ENCODE measurements at places on chromosomes 16 and 17. TPM values are rescaled to one million over a fixed set of nuclear protein-coding genes. Genes with fewer than 3 reads are reported as not detected.

The CPNE7 gene
- 5.4 TPM for total RNA-seq

GRCh38 chr17:63646488-63646806, 24.2 kb downstream of the MAP3K3 start:
- H3K36me3 ChIP-seq: peaks cover 8% of the 10 kb centered on the region
- no peak overlapping the region for H3K27ac ChIP-seq
- no peak overlapping the region for H3K4me3 ChIP-seq

DNA sequence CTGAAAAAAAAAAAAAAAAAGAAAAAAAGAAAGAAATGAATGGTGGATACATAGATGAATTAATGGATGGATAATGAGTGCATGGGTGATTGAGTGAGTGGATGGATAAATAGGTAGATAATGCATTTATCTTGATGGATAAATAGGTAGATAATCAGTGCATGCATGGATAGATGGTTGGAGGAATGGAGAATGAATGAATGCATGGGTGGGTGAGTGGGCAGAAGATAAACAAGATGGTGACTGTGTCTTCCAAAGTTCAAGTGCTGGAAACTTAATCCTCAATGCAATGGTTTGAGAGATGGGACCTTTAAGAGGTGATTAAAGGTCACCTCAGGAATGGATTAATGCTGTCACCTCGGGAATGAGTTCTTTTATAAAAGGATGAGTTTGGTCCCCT, 6.8 kb upstream of the RNF112 start:
- DNase-seq: no peak
- no peak overlapping the region for H3K4me3 ChIP-seq
- no peaks in the 10 kb centered on the region for H3K36me3 ChIP-seq
- no peak overlapping the region for H3K27ac ChIP-seq
- peaks cover 4% of the 10 kb centered on the region for H3K4me1 ChIP-seq

The TK1 gene
- total RNA-seq: 219 TPM

The BAIAP3 gene
- 0.56 TPM for total RNA-seq

The CTRL gene
- total RNA-seq: 0.18 TPM

The TPSD1 gene
- total RNA-seq: not detected

GRCh38 chr17:38324141-38324697, 19.5 kb downstream of the GPR179 start:
- peaks cover 18% of the 10 kb centered on the region for H3K27me3 ChIP-seq
- no peak overlapping the region for H3K27ac ChIP-seq
- peaks cover 12% of the 10 kb centered on the region for H3K4me1 ChIP-seq

DNA sequence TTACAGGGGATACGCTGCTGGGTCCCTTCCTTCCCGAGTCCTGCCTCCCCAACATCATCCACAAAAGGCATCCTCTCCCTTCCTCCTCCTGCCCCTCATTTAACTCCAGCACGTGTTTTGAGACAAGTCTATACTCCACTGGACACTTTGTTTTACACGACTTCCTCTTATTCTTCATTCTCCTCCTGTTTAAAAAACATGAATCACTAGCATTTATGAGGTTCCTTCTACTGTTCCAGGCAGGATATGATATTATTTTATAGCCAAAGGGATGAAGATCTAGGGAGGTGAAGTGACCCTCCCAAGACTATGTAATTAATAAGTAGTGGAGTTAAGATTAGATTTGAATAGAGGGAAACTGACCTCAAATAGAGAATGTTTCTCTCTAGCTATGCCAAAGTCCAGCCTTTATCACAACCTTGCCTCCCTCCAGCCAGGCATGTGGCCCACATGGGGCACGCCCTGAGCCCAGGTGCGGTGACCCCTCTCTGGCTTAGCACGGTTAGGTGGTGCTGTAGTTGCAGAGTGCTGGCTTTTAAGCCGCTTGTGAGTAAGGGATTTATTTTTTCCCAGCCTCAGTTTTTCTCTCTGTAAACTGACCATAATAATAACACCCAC, 1.3 kb upstream of the HSD17B2 start:
- no peak for DNase-seq
- peaks cover 14% of the 10 kb centered on the region for H3K4me1 ChIP-seq
- no peaks in the 10 kb centered on the region for H3K27me3 ChIP-seq
- no peak overlapping the region for H3K4me3 ChIP-seq

DNA sequence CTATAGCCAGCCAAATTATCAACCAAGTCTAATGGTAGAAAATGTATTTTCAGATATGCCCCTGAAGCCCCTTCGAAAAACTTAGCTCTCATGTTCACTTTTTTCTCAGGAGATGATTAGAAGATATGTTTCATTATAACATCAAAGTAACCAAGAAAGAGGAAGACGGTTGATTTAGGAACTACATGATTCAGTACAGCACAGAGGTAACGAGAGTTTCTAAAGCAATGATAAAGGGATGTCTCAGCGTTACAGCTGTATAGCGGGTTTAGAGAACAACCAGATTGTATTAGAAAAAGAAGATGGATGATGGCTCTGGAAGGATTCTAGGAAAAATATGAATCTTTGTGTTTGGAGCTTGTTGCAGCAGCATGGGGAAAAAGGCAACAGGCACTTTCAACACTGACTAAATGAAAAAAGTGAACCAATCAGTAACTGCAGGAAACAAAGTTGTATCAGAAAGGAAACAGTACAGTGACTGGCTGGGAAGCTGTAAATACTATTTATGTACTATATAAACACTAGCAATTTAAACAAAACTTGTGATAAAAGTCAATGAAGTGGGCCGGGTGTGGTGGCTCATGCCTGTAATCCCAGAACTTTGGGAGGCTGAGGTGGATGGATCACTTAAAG, 21.5 kb downstream of the MBTD1 start:
- DNase-seq: no peak

- no peak overlapping the region for H3K4me3 ChIP-seq
- H3K27ac ChIP-seq: no peak overlapping the region
- peaks cover 15% of the 10 kb centered on the region for H3K27me3 ChIP-seq
- H3K4me1 ChIP-seq: 0 out of 2 replicates have a peak, but pooled peaks cover 3% of the 10 kb centered on the region
- no peaks in the 10 kb centered on the region for H3K36me3 ChIP-seq
- DNase-seq: no peak
Measured at GRCh38 chr16:2383501-2383900, 43.0 kb upstream of the ABCA3 start.

DNA sequence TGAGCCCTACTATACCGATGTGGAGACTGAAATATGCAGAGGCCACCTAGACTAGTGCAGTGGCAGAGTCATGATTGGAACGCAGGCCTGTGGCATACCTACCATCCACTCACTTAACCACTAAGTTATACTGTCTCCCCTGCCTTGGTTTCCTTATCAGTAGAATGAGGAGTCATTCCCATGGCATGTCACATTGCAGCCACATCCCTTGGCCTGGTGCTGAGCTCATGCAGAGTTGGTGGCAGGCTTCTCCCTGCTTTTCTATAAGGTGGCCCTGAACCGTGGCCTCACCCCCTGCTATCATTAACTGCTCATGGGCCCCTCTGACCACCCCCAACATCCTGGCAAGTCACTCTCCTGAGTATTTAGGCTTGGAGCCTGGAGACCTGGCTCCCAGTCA, 212.5 kb downstream of the KATNIP start:
- DNase-seq: peak; percentile 58
- peaks cover 24% of the 10 kb centered on the region for H3K36me3 ChIP-seq
- peaks cover 6% of the 10 kb centered on the region for H3K4me1 ChIP-seq
- H3K27me3 ChIP-seq: no peaks in the 10 kb centered on the region
- H3K27ac ChIP-seq: no peak overlapping the region

- no peak overlapping the region for H3K4me3 ChIP-seq
- H3K27me3 ChIP-seq: no peaks in the 10 kb centered on the region
- DNase-seq: no peak
- H3K4me1 ChIP-seq: peaks cover 7% of the 10 kb centered on the region
- no peak overlapping the region for H3K27ac ChIP-seq
- H3K36me3 ChIP-seq: peaks cover 17% of the 10 kb centered on the region
Measured at GRCh38 chr17:79937391-79938335, 98.0 kb downstream of the TBC1D16 start.

- H3K4me1 ChIP-seq: peaks cover 6% of the 10 kb centered on the region
- H3K4me3 ChIP-seq: no peak overlapping the region
- DNase-seq: peak; percentile 52
- H3K36me3 ChIP-seq: no peaks in the 10 kb centered on the region
Measured at GRCh38 chr16:87895641-87896141, 26.4 kb upstream of the SLC7A5 start.

The SLC52A1 gene
- not detected for total RNA-seq

- H3K27ac ChIP-seq: no peak overlapping the region
- H3K4me1 ChIP-seq: peaks cover 11% of the 10 kb centered on the region
- H3K4me3 ChIP-seq: no peak overlapping the region
Measured at GRCh38 chr17:71417142-71417541, 703.7 kb upstream of the SOX9 start.

DNA sequence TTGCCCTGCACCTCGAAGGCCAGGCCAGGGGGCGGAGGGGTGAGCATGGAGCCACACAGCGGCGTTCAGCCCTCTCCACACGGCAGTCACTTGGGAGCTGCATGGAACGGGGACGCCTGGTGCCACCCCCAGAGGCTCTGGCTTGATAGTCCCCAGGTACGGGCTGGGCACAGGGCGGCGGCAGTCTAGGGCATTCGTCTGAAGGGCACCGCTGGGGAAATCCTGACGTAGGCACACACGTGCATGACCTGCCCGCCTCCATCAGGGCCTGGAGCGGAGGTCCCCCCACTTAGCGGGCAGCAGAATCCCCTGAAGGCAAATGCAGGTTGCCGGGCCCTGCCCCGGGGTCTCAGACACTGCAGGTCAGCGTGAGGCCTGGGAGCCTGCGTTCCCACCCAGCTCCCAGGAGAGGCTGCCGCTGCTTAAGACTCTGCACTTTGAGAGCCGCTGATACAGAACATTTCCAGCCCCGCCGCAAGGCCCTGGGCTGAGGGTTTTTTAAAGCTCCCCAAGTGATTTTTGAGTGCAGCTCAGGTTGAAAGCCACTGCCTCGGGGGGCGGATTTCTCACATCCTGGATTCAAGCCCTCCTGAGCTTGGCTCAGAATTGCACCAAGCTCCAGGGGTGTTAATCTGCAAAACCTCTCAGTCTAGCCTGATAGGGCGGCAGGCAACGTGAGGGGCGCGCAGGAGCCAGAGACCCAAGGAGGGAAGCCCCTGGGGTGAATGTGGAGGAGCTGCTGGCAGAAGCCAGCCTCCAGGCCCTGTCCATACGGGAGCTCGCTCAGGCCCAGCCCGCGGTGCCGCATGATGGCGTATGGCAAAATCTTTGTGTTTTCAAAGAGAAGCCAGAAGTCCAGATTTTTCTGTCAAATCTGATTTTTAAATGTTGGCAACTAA, 182.3 kb upstream of the GSE1 start:
- no peaks in the 10 kb centered on the region for H3K4me1 ChIP-seq
- DNase-seq: no peak
- H3K4me3 ChIP-seq: no peak overlapping the region
- peaks cover 1% of the 10 kb centered on the region for H3K36me3 ChIP-seq
- H3K27me3 ChIP-seq: no peaks in the 10 kb centered on the region

DNA sequence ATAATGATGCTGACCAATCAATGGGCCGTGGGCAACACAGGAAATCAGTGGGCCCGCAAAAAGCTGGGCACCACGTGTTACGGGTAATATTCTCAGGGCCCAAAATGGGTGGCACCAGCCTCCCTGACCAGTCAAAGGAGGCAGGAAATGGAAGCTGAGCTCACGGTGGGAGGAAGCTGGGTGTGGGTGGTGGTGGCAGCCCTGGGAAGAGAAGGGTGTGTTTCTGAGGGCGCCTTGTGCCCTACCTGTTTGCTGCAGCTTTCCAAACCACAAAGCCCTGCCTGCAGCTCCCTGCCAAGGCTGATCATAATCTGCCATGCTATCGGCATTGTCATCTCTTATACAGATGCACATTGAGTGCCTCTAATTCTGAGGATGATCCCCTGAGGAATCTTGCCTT, 457.9 kb downstream of the SLC39A11 start:
- H3K36me3 ChIP-seq: no peaks in the 10 kb centered on the region
- peaks cover 5% of the 10 kb centered on the region for H3K27me3 ChIP-seq
- no peak for DNase-seq
- no peak overlapping the region for H3K4me3 ChIP-seq
- no peaks in the 10 kb centered on the region for H3K4me1 ChIP-seq

The GJD3 gene
- not detected for total RNA-seq

DNA sequence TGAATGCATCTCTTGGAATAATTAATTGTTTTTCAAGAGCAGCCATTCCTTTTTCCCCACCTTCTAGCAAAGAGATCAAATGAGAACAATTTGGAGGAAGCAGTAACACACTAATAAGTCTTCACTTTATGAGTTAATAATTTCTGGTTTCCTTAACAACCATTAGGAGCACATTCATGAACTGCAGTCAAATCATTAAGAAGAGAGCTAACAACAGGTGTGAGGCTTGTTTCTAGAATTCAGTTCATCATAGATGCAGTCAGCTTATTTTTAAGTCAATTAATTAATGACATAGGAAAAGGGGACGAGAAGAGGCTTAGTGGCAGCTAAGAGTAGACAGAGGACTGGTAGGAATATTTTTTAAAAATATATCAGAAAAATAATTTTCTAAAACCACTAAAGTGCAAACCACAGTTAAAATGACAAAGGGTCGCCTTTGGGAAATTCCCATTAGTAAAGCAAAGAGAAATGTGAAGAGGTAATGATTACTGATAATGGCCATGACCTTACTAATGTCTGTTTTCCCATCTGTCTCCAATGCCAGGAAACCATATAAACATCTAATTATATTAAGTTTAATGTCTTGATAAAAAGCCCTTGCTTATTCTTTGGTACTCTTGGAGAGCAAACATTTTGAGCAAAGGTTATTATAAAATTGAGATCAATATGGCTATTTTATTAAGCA, 184.2 kb downstream of the KCNJ2 start:
- no peaks in the 10 kb centered on the region for H3K36me3 ChIP-seq
- no peaks in the 10 kb centered on the region for H3K27me3 ChIP-seq
- no peak for DNase-seq
- no peaks in the 10 kb centered on the region for H3K4me1 ChIP-seq

DNA sequence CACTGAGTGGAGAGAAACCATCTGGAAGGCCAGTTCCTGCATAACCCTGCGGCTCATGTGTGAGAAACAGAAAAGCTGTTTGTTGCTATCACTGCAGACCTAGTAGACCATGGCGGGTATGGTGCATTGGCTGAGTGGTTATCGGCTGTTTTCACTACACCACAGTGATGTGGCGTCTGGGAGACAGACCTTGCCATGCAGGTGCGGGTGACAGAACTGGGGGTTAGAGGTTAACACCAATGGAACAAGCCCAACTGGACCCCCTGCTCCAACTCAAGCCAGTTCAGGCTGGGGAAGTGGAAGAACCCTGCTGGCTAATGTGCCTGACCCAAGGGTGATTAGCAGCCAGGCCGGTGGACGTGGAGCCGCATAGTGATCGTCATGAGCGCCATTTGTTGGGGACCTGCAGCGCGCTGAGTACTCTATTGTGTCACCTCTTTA, 91.9 kb downstream of the IRF8 start:
- H3K36me3 ChIP-seq: no peaks in the 10 kb centered on the region
- DNase-seq: no peak
- H3K27ac ChIP-seq: no peak overlapping the region
- no peaks in the 10 kb centered on the region for H3K4me1 ChIP-seq
- H3K27me3 ChIP-seq: peaks cover 85% of the 10 kb centered on the region

The SLC13A2 gene
- not detected for total RNA-seq
